ENCODE measurements at places on chromosomes 7 and 10.

GRCh38 chr7:117385363-117386109, 41.8 kb downstream of the ASZ1 start:
- no peak for DNase-seq

DNA sequence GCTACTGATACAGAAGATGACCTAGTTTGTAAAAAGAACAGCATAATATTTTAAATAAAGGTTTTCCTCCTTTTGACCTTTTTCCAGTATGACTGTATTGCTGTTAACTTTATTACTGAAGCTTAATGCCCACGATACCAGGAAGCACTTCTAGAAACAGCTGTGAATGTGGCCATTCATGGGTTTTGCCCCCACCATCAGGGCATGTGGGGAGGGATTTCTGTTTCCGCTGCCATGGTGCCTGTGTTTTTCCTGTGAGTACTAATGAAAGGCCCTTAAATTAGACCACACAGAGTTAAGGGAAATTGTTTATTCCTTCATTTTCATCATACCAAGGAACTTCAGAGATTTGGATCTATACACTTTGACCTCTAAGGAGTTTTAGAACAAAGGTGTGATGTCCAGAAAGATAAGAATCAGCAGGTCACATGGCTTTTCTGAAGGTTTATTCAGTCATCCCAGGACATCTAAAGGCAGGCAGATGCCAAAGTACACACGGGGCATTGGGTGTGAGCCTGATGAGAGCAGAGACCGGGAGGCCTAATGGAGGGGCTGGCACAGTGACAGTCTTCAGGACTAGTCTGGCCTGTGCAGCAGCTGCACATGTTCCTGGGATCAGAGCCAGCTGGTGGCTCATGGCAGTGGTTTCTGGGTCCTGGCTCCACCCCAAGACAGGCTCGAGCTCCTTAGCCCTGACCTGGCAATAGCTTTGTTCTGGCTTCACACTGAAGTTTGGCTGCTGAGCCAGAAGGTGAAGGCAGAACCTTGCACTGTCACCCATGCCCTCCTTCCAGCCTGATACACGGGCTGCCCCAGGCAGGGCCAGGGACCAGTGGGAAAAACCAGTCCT, 190.9 kb downstream of the REEP3 start:
- DNase-seq = peak; percentile 67

GRCh38 chr10:130203626-130204025, 67.4 kb downstream of the GLRX3 start:
- no peak for DNase-seq

GRCh38 chr10:132542086-132542775, 4.6 kb downstream of the INPP5A start:
- DNase-seq = no peak

GRCh38 chr7:25858200-25858524, 293.8 kb upstream of the NFE2L3 start:
- no peak for DNase-seq

DNA sequence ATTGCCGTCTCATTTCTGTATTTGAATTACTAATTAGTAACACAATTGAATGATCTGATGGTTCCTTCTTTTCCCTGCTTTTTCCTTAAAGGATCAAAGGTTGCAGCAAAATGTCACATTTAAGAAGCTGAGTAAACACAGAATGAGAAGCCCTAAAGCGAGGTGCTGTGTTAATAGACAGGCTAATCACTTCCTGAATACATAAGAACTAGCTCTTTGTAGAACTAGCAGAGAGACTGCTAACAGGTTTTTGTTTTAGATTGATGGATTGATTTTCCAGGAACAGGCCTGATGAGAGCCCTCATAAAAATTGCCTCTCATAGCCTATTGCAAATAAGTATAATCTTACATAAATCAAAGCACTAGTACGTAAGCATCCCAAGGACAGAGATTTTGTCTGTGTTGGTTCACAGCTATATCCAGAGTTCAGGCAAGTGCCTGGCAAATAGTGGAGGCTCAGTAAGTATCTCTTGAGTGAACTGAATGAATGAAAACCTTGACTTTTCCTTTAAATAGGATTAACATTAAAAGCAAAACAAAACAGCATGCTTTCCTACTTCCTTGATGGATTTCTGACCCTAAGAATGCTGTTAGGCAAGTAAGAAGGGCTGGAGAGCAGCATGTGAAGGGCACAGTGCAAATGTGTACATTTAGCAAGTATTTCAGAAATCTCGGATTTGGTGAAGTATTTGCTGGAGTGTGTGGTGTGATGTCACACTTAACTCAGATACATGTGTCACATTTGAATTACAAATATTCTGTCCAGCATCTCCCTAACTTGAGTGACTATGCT, 3.3 kb downstream of the TMEM229A start:
- DNase-seq = no peak

DNA sequence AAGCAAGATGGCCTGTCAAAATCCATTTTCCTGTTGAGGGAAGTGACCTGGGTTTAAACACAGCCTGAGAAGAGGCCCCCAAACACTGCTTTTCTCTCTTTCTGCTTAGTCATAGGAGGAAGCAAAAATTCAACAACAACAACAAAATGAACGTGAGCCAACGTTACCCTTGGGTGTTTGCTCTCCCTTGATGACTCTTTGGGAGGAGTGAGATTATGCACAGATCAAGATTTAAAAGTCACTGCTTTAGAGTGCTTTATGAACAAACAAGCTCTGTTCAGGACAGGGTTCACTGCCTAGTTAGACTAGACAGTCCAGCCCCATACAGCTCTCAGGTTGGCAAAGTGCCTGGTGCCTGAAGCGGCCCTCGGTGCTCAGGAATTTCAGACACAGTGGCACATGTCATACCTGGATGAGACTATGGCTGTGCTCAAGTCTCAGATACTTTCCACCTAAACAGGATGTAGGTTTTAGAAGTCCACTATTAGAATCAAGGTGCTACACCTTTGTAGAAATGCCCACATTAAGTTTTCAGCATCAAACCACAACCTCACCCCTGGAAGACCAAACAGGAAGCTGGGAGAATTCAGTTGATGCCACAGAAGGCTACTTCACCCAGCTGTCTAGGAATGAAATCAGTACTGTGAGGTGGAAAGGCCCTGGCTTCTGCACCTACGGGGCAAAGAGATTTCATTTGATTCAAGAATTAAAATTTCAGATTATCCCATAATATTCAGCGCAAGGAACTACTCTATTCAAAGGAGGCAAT, 38.7 kb downstream of the DENND11 start:
- no peak for DNase-seq

GRCh38 chr10:110392121-110392520, 87.4 kb upstream of the SMNDC1 start:
- no peak for DNase-seq

GRCh38 chr10:14705548-14706230, 69.0 kb downstream of the FAM107B start:
- no peak for DNase-seq

- no peak for DNase-seq
Measured at GRCh38 chr10:14312014-14312413, 18.7 kb downstream of the FRMD4A start.

GRCh38 chr10:52674474-52674873, 98.1 kb downstream of the MBL2 start:
- DNase-seq = no peak

- DNase-seq = no peak
Measured at GRCh38 chr10:111821871-111822270, 361.7 kb downstream of the GPAM start.

DNA sequence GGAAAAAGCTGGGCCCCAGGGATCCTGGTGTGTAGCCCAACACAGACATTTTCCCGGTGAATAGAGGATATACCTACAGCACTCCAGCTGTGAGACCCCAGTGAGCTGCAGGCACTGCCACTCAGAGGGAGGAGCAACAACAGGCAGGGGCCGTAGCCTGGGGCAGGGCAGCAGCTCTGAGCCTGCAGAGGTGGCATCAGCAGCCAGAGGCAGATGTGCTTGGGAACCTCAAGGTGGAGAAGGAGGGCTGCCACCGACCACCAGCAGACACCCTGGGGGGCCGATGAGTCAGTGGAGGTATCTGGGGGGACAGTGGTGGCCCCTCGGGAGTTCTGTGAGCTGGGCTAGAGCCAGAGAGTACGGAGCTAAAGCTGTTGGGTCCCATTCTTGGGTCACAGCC, 110.2 kb upstream of the GDF10 start:
- no peak for DNase-seq

DNA sequence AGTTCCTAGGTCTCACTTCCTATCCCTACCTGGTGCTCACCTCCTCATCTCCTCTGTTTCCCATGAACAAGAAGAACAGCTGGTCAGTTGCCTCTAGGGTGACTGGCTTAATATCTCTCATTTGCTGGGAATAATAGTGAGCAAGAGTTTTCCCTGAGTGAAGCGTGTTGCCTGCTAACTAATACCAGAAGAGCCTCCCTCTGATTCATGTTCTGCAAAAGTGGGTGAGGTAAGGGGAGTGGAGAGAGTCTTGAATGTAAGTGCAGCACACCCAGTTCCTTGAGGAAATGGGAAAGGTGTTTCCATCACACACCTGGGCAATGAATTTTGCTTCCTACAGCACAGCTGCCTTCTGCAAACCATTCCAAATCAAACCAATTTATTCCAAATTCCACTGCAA, 29.6 kb downstream of the FZD1 start:
- DNase-seq = no peak

DNA sequence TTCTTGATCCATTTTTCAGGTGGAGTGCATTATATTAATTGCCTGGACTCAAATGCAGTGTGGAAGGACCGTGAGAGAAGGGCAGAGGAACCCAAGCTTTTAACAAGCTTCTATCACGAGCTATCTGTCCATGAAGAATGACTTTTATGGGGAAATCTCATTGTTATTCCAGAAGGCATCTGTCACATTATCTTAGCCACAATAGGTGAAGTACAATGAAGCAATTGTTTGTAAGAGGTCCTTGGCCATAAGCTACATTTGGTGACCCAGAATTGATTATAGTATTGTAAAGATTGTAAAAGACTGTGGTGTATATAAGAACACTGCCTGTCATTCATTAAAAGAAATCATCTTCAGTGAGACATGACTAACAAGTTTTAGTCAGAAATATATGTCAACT, 58.6 kb upstream of the RELN start:
- DNase-seq = no peak

- DNase-seq = peak; percentile 1
Measured at GRCh38 chr7:149854611-149855360, 16.6 kb downstream of the ZNF862 start.

DNA sequence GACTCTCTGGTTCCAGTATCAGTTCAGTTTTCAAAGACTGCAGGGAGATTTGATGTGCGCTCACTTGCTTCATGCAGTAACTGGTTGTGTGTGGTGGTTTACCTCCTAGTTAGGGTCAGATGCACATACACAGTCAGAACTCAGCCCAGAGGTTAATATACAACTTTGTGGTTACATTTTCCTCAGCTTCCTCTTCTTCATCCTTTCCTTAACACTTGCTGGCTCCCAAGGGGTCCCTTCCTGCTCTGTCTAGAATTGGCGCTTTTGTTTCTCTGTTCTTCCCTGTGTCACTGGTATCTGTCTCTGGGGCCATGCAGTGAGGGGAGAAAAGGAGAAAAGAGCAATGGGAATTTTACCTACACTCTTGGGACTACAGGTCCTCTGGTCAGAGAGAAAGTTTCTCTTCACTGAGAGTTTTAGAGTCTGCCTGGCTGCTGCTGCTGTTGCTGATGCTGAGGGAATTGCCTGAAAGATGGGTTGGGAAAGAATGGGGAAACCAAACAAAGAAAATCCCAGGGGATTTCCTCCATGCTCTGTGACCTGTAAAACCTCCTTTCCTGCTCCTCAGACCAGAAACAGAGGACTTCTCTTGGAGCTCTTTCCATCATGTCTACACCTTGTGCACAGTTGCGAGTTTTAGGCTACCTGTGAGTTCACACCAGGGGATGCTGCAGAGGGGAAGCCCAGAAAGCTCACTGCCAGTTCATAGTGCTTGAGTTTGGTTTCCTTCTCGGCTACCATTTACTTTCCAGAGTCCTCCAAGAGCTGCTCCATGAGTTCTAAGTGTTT, 74.6 kb downstream of the WDFY4 start:
- no peak for DNase-seq

DNA sequence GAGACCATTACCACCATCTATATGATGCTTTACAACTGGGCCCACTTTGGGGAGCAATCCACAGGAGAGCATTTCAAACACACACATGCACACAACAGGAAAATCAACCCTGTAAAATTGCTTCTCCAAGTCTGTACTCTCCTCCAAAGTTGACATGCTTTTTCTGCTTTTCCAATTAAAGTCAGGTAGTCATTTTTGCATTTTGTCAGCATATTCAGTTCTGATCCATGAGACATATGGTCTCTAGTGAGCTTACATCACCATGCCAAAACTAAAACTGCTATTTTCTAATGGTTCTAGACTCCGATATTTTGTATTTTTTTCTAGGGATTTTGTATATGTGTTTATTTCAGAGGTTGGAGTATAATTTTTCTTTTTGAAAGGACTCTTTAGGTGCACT, 373.5 kb upstream of the LRRTM3 start:
- no peak for DNase-seq

- DNase-seq = no peak
Measured at GRCh38 chr10:15695852-15696251, 23.9 kb downstream of the ITGA8 start.

GRCh38 chr7:114923403-114923713, 1.5 kb downstream of the MDFIC start:
- DNase-seq = no peak

DNA sequence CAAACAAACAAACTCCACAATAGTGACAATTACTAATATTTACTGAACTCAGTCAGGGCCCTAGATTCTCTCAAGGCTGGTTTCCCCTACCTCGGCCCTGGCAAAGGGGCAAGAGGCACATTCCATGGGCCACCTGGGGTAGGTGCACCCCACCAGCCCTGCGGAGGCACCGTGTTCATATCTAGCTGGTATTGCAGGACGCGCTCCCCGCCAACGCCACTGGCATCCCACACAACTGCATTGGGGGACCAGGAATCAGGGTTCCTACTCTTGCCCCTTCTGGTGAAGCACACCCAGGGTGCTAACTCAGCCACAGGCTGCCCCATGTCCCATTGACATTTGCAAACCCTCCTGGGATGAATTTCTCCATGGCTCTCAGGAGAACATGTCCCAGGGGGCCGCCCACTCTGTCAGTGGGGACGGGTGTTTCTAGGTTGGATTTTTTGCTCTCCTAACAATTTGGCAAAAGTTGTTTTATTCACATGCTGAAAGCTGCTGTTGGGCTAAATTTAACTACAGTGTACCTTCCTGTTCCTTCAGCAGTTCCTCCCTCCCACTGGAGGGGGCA, 76.7 kb downstream of the ZRANB1 start:
- no peak for DNase-seq

DNA sequence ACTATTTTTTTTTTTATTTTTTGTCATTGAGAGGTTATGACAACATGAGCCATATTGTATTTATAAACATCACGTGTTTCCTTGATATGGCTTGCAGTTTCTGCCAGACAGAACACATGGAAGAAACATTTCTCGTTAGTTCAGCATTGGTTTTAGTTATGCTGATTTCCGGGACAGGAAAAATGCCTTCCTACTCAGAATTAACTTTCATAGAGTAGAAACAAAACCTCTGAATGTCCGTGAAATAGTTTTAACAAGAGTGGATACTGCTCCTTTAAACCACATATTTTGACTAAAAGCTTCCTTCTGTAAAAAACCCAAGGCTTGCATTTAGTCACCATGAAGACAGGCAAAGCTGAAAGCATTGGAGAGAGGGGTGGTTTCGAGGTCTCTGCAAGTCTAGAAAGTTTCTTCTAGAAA, 240.4 kb downstream of the KIAA1217 start:
- no peak for DNase-seq
